ENCODE measurements at places on chromosomes 3 and 15. TPM values are rescaled to one million over a fixed set of nuclear protein-coding genes. Genes with fewer than 3 reads are reported as not detected.
A peak's percentile ranks its signal among the peaks of the same experiment; 100 is the strongest.

The ZNF774 gene
- 1.7 TPM for total RNA-seq

The PGBD4 gene
- 1.7 TPM for total RNA-seq

The SLCO2A1 gene
- total RNA-seq, result 0.49 TPM

The ZNF660 gene
- total RNA-seq, result 7.1 TPM

DNA sequence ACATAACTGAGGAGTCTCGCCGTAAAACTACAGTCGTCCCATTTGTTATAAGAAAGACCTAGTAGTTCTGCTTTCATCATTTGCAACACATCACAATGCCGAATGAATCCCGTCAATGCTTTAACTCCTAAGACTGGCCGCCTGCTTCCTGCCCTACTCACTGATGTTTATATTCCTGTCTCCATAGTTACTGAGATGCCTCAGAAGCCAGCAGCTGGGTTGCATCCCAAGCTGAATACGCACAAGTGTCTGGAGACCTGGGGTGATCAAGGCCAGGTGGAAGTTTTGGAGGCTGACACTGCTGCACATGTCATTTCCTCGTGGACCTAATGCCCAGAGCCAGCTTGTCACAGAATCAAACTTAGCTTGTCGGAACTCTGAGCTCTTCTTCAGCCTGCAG lies 95.2 kb upstream of the UBE2E1 start:
- no peak overlapping the region for H3K4me3 ChIP-seq
- H3K27ac ChIP-seq, result no peak overlapping the region
- H3K4me1 ChIP-seq, result no peaks in the 10 kb centered on the region
- no peaks in the 10 kb centered on the region for H3K36me3 ChIP-seq
- no peak for DNase-seq

- H3K4me1 ChIP-seq, result no peaks in the 10 kb centered on the region
- no peak overlapping the region for H3K27ac ChIP-seq
- no peak for DNase-seq
- H3K27me3 ChIP-seq, result no peaks in the 10 kb centered on the region
- no peak overlapping the region for H3K4me3 ChIP-seq
These were observed 11.0 kb upstream of the ZNF662 start for GRCh38 chr3:42894698-42895579.

DNA sequence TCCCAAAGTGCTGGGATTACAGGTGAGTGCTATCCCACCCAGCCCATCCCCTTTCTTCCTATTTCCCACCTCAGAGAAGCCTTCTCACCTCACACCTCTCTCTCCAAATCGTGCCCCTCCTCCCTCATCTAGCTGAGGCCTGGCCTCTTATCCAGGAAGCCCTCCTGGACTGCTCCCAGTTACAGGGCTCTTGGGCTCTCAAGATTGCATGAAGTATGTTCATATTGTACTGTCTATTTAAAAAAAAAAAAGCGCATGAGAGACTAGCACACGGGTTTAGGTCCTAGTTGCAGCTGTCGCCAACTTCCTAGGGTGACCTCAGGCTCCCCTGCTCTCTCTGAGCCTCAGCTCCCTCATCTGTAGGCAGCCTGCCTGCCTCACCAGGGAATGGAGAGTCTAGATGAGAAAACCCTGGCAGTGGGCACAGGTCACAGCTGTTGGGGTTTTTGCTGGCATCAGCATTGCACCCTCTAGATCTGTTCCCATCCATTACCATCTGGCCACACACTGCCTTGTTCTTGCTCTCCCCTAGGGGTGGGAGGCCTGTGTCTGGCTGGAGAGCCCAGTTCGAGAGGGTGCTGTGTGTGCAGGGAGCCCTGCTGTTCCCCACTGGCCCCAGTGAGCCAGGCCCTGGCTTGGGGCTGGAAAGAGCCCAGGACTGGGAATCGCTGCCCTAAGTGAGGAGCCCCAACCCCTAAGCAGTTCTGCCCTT lies 24.2 kb upstream of the C15orf39 start:
- no peak for DNase-seq
- H3K36me3 ChIP-seq, result no peaks in the 10 kb centered on the region
- H3K4me3 ChIP-seq, result no peak overlapping the region
- peak overlapping the region; percentile 95 for H3K27ac ChIP-seq
- H3K27me3 ChIP-seq, result no peaks in the 10 kb centered on the region

All from cardiac muscle cell (in vitro differentiated cells and primary cell).